ENCODE measurements at places on chromosomes 11 and 22. TPM values are rescaled to one million over a fixed set of nuclear protein-coding genes. Genes with fewer than 3 reads are reported as not detected.
A peak's percentile ranks its signal among the peaks of the same experiment; 100 is the strongest.

GRCh38 chr11:64990222-64990923 is 6.4 kb downstream of the BATF2 start:
- no peaks in the 10 kb centered on the region for H3K4me1 ChIP-seq
- DNase-seq, result no peak
- no peak overlapping the region for H3K27ac ChIP-seq
- H3K36me3 ChIP-seq, result no peaks in the 10 kb centered on the region
- H3K4me3 ChIP-seq, result no peak overlapping the region

DNA sequence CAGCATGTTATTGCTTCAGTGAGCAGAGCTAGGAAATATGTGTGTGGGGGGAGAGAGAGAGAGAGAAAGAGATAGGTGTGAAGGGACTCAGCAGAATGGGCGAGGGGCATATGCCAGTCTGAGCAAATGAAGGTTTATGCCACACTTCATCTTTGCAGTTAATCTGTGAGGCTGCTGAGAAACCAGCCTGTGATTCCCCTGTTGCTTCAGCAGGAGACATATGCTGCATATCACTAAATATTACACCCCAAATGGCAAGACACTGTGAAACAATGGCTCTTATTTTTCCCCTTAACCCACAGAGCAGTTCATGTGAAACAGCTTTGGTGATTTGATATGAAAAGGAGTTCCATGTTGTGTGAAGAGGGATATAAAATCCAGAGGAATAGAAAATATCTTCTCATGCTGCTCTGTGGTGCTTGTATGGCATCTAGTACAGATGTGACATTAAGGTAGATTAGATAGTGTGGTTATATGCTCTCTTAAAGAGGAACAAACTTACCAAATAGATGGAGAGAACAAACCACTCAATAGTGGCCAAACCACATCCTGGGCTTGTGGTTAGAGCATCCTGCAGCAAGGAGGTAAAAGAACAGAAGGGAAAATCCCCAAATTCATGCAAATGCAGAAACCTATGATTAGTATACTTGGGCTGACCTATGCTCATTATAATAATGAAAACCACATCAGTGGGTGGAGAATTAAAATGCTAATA is 864.2 kb downstream of the FAM181B start:
- H3K27ac ChIP-seq, result no peak overlapping the region
- no peaks in the 10 kb centered on the region for H3K4me1 ChIP-seq
- H3K4me3 ChIP-seq, result no peak overlapping the region
- no peaks in the 10 kb centered on the region for H3K27me3 ChIP-seq
- DNase-seq, result no peak
- H3K36me3 ChIP-seq, result no peaks in the 10 kb centered on the region

DNA sequence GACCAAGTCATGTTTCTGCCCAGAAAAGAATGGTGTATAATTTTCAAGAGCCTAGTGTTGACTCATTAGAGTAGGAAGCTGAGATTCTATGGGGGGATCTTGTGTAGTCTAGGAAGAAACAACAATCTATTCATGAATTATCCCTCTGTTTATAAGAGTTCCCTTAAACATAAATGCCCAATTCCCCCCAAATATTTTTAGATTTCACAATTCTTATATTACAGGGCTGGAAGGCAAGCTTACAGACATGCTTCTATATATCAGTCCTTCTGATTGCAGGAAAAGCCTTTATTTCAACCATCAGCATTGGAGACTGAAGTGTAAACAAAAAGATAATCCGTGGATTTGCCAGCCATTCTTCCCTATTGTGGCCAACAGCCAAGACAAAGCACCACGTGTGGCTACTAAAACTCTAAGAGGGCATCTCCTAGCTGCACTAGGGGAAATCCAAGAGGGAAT is 71.4 kb downstream of the NAT10 start:
- H3K4me1 ChIP-seq, result peaks cover 18% of the 10 kb centered on the region
- DNase-seq, result no peak
- H3K36me3 ChIP-seq, result no peaks in the 10 kb centered on the region

DNA sequence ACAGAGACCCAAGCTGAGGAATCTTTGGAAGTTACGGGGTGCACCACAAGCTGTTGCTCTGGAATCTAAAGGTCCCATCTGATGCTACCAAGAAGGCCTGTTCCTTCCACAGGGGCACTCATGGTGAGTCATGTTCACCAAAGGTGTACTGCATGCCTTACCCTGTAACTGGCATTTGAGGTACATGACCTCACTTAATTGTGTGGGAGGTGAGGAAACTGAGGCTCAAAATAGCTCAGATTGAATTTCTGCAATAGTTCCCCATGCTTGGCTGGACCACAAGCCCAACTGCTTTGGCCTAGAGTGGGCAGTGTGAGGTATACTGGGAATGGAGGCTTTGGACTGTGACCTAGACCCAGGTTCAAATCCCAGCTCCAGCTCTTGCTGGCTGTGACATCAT is 8.2 kb downstream of the MTFP1 start:
- no peaks in the 10 kb centered on the region for H3K27me3 ChIP-seq
- no peaks in the 10 kb centered on the region for H3K36me3 ChIP-seq

- no peaks in the 10 kb centered on the region for H3K36me3 ChIP-seq
- H3K4me1 ChIP-seq, result no peaks in the 10 kb centered on the region
- no peak overlapping the region for H3K4me3 ChIP-seq
- no peaks in the 10 kb centered on the region for H3K27me3 ChIP-seq
- no peak overlapping the region for H3K27ac ChIP-seq
Measured at GRCh38 chr11:126707498-126707897, 293.1 kb downstream of the KIRREL3 start.

DNA sequence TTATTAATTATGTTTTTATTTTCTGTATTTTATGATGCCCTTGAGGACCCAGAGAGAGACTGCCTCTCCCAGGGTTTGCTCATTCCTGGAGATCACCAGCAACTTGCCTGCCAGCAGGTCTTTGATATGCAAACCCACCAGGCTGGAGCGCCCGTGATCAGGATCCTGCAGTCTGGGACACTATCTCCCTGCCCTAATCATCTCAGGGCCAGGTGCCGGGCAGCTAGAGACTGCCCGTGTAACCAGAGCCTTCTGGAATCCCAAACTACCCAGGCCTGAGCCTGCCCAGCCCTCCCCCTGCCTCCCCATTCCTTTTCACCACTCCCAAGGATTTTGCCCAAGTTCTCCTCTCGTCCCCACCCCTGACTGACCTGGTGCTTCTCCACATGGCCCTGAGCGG is 52.2 kb upstream of the B3GAT1 start:
- no peaks in the 10 kb centered on the region for H3K36me3 ChIP-seq
- no peak overlapping the region for H3K27ac ChIP-seq
- no peak for DNase-seq
- no peak overlapping the region for H3K4me3 ChIP-seq
- H3K4me1 ChIP-seq, result no peaks in the 10 kb centered on the region

DNA sequence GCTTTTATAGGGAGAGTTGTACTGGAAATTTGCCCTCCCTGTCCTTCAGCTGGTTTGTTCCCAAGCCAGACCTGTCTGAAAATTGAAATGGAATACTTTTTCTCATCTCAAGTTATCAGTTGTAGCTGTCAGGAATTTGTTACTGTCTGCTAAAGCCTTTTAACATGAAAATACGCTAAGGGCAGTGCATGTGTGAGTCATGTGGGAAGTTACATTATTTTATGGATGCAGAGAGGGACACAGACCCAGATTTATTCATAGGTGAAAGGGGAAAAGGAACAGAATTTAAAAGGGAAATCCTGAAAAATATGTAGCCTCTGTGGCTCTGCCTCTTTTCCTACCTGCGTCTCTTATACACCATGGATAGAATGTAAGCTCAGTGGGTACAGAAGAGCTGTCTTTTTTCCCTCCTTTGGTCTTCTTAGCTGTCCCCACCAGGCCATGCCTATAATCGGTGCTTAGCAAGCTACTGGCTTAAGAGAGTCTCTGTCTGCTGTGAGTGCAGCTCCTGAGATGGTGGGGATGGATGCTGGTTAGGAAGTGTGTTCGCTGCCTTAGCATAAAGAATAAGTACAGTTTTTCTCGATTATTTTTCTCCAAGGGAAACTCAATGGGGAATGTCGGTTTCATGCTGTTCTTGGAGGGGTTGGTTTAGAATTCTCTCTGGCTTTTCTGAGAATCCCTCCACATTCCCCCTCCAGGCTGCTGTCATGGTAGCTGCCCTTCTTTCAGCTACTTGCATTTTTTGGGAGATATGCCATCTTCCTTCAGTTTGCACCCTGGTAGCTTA is 166.8 kb downstream of the TEAD1 start:
- no peaks in the 10 kb centered on the region for H3K36me3 ChIP-seq
- no peak overlapping the region for H3K27ac ChIP-seq
- no peak for DNase-seq
- peaks cover 14% of the 10 kb centered on the region for H3K4me1 ChIP-seq
- no peak overlapping the region for H3K4me3 ChIP-seq

Gene RAB36
- total RNA-seq, result 4.5 TPM

GRCh38 chr22:39808081-39808480 is 85.5 kb downstream of the ENTHD1 start:
- DNase-seq, result no peak
- H3K27ac ChIP-seq, result no peak overlapping the region
- no peaks in the 10 kb centered on the region for H3K27me3 ChIP-seq
- no peaks in the 10 kb centered on the region for H3K4me1 ChIP-seq

- peaks cover 14% of the 10 kb centered on the region for H3K4me1 ChIP-seq
- peaks cover 5% of the 10 kb centered on the region for H3K36me3 ChIP-seq
- DNase-seq, result no peak
- H3K4me3 ChIP-seq, result peak within 1 kb of the TSS; percentile 91
- no peak within 1 kb of the TSS for H3K27ac ChIP-seq
Measured at GRCh38 chr11:125903711-125904659, at the start of gene DDX25. TSS of gene DDX25 (plus strand) at chr11:125904508. CDS start at chr11:125904518, 10 bp downstream.

DNA sequence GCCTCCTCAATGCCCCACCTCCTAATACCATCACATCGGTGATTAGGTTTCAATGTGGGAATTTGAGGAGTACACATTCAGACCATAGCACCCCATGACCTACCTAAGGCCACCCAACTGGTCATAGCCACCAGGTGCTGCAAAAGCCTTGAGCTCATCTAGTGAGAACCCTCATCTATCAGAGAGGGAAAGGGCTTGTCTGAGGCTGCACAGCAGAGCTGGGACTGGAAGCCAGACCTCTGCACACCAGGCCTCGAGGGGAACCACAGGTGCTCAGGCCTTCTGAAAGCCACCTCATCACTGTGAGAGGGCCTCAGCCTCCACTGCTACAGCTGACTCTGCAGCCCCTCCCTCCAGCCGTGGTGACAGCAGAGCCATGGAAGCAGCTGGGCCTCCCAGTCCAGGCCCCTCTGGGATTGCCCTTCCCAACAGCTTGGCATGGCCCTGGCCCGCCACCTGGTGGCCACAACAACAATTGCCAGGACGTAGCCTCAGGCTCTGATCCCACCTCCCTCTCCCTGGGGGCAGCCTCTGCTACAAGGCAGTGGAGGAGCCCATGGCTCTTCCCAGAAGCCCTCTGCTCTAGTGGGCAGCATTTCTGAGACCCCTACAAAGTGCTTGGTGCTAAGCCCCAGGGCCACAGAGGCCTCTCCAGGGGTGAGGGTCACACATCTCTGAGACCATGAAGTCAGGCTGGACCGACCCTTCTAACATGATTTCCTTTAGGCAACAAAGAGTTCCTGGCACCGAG is 41.0 kb upstream of the PRDM11 start:
- H3K4me3 ChIP-seq, result no peak overlapping the region
- peak; percentile 30 for DNase-seq
- no peaks in the 10 kb centered on the region for H3K27me3 ChIP-seq

Gene B3GAT1
- total RNA-seq, result 0.71 TPM

DNA sequence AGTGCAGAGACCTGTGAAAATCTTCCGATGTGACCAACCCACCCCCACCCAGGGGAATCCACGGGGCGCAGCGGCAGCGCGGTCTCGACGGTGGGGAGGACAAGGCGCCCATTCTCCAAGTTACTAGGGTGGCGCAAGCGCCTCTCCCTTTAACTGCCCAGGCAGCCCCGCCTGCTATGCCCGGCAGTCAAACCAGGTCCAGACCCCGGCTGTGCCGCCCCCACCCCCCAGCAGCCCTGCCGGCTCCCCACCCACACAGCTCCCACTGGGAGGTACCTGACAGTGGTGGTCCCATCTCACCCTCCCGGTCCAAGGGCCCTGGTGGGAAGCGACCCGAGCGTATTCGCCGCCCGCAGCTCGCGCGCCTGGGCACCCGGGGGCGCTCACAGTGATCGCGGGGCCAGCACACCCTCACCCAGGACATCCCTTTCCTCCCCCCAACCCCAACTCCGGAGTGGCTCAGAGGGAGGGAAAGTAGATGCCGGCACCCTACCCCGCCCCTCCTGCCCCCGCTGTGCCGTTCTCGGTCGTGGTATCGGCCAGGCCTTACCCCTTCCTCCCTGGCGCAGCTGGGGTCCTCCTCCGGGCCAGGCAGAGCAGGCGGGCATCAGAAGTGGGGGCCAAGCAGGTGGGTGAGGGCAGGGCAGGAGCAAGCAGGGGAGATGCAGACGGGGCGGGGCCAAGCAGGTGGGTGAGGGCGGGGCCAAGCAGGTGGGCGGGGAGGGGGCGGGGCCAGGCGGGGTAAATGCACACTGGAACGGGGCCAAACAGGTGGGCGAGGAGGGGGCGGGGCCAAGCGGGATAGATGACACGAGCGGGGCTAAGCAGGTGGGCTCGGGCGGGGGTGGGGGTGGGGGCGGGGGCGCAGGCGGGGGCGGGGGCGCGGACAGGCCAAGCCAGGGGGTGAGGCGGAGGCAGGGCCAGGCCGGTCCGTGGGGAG is at the start of gene TRPM5:
Gene TRPM5, minus strand, starts transcription at position 634 of the 940 bp plus-strand sequence. CDS start 21,478 bp downstream, outside the sequence.
- H3K27me3 ChIP-seq, result no peaks in the 10 kb centered on the region
- DNase-seq, result no peak
- H3K27ac ChIP-seq, result no peak within 1 kb of the TSS
- peak within 1 kb of the TSS; percentile 64 for H3K4me3 ChIP-seq
- no peaks in the 10 kb centered on the region for H3K36me3 ChIP-seq

GRCh38 chr11:74453373-74453975 is 13.9 kb downstream of the KCNE3 start:
- H3K27me3 ChIP-seq, result no peaks in the 10 kb centered on the region
- no peak for DNase-seq
- no peak overlapping the region for H3K27ac ChIP-seq

Gene WBP2NL
- not detected for total RNA-seq

- no peak for DNase-seq
- no peaks in the 10 kb centered on the region for H3K27me3 ChIP-seq
- H3K4me3 ChIP-seq, result no peak overlapping the region
- H3K27ac ChIP-seq, result no peak overlapping the region
Measured at GRCh38 chr22:46655861-46656608, 35.8 kb downstream of the GRAMD4 start.

DNA sequence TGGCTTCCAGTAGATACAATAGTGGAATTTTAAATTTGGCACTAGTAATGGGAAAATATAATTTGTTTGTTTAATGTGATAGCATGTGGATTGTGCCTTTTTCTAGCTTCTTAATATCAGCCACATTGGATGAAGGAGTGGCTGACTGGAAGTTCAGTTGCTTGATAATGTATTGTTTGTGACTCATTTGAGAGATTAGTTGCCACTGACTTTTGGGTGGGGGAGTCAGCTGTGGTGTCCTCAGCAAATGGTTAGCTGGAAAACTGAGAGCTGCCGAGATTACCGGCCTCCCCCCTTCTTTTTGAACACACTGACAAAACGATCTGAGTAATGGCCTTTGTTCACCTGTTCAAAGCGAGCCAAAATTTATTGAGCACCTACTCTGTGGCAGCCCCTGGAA is 5.5 kb downstream of the JAM3 start:
- no peaks in the 10 kb centered on the region for H3K36me3 ChIP-seq
- peaks cover 6% of the 10 kb centered on the region for H3K4me1 ChIP-seq
- H3K27me3 ChIP-seq, result no peaks in the 10 kb centered on the region
- no peak overlapping the region for H3K4me3 ChIP-seq

Gene OR8B12
- not detected for total RNA-seq

- DNase-seq, result no peak
- H3K27ac ChIP-seq, result no peak overlapping the region
- no peaks in the 10 kb centered on the region for H3K27me3 ChIP-seq
- no peaks in the 10 kb centered on the region for H3K36me3 ChIP-seq
- H3K4me3 ChIP-seq, result no peak overlapping the region
- H3K4me1 ChIP-seq, result no peaks in the 10 kb centered on the region
Measured at GRCh38 chr11:44690651-44691050, 36.1 kb upstream of the TSPAN18 start.

All from thoracic aorta (tissue), 2 donors.